ENCODE measurements at places on chromosomes 1 and 21.

DNA sequence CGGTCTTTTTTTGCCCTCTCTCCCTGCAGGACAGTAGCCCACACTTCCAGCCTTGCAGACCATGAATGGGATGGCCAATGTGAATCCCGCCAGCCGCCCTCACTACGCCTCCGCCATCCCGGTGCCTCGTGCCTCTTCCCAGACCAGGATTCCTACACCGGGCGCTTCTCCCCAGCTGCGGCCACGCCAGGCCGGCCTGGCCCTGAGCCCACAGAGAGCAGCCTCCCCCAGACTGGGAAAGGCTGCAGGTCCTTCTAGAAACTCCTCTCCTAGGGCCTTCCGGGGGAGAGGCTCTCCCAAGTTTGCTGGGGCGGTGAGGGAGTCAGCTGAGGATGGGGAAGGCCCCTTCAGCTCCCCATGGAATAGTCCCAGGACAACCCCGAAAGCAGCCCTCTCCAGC lies 83.9 kb downstream of the NAV1 start:
- DNase-seq = no peak

DNA sequence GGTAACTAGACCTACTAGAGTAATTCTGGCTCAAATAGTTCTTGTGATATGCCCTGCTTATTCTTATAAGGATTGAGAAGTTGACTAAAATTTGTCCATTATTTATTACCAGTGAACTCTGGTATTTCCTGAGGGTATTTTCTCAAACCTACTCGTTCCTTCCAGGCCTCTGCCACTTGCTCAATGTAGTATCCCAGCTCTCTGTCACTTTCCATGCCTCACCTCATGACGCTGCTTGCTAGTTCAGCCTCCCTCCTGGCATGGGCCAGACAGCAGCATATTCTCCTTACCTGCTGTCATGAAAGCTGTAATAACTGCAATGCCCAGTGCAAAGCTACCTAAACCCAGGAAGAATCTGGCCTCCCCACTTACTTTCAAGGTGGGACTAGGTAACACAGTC lies 602.9 kb upstream of the ADAMTS5 start:
- DNase-seq = no peak

DNA sequence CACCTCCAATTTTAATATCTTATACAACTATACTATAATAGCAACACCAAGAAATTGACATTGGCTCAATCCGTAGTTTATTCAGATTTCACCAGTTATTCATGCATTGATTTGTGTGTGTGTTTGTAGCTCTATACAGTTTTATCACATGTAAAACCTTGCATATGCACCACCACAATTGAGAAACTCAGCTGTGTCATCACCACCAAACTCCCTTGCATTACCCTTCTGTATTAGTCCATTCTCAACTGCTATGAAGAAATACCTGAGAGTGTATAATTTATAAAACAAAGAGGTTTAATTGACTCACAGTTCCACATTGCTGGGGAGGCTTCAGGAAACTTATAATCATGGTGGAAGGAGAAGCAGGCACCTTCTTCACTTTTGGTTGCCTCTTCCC lies 162.1 kb downstream of the PATJ start:
- no peak for DNase-seq

GRCh38 chr1:71166178-71167173 lies 85.6 kb upstream of the ZRANB2 start:
- no peak for DNase-seq

DNA sequence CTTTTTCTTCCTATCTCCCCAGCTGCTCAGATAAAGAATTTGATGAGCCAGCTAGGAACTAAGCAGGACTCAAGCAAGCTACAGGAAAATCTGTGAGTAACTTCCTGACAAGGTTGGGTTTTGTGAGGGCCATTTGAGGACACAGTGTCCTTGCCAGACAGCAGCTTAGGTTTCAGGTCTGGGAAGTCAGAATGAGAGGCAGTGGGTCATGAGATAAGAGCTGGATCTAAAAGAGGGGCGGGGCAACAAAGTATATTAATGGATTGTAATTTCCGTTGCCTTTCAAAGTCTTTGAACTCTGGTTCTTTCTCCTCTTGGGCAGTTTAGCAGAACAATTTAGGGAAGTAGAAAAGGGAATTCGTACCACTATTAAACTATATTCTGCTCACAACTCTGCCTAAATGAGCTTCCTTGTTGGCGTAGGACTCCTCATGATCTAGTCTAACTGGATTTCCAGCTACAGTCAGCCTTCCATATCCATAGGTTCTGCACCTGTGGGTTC lies 16.6 kb downstream of the STX12 start:
- DNase-seq = no peak

All from activated naive CD4-positive, alpha-beta T cell (primary cell).